ENCODE measurements at places on chromosomes 16 and 17.

GRCh38 chr17:20103454-20104446, 94.6 kb downstream of the SPECC1 start:
- no peak for DNase-seq

DNA sequence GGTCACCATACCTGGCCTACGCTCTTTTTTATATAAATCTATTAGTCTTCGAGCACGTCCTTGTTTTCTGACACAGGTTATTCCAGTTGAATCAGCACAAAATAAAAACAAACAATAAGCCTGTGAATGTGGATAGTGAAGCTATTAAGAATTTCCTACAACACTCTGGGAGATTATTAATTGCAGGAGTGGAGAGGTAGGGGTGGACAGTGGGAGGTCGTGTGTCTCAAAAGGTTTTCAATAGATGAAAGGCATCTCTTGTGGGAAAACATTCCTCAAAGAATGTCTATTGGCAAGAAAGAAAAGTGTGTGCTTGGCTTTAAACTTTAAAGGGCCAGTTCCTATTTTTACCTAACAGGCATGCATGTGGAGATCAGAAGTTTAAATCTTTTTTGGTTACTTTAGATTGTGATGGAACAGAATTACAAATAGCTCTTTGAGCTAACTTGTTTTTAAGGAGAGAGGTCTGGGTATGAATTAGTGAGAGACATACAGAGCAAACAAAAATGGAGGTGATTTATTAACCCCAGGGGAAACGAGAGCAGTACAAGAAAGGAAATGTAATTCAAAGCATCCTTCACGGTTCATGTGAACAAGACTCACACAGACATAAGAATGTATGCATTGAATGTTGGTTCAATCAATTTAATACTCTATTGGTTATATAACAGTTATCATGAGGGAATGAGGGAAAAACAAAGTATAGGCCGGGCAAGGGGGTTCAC, 9.0 kb downstream of the SMYD4 start:
- DNase-seq, result no peak

GRCh38 chr16:71357681-71358080, 842 bp upstream of the CALB2 start:
- no peak for DNase-seq

GRCh38 chr17:76435751-76436150, 17.2 kb downstream of the UBE2O start:
- DNase-seq, result no peak

- DNase-seq, result no peak
These were observed 1.2 kb downstream of the HAS3 start for GRCh38 chr16:69106491-69107315.

DNA sequence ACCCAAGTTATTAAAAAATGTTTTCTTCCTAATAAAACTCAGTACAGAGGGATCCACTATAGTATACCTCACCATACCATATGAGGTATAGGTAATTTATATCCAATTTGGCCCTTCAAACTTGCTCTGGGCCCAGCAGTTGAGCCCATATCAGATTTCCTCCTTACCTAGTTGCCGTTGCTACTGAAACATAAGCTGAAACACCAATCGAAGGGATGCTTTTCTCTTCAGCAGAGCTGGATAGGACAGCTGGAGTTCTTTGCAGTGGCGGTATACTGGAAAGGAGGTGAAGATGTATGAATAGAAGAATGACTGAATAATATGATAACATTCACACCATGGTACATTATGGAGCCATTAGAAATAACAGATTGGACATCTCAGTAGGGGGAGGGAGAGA, 42.7 kb downstream of the TNRC6C start:
- no peak for DNase-seq

- no peak for DNase-seq
These were observed 334.5 kb downstream of the SEC14L1 start for GRCh38 chr17:77475016-77475976.

- DNase-seq, result no peak
These were observed 14.6 kb upstream of the NDRG4 start for GRCh38 chr16:58485184-58485887.

GRCh38 chr16:70573451-70574121, 50.0 kb downstream of the SF3B3 start:
- no peak for DNase-seq

GRCh38 chr17:79862771-79863440, 23.7 kb upstream of the CBX4 start:
- no peak for DNase-seq

DNA sequence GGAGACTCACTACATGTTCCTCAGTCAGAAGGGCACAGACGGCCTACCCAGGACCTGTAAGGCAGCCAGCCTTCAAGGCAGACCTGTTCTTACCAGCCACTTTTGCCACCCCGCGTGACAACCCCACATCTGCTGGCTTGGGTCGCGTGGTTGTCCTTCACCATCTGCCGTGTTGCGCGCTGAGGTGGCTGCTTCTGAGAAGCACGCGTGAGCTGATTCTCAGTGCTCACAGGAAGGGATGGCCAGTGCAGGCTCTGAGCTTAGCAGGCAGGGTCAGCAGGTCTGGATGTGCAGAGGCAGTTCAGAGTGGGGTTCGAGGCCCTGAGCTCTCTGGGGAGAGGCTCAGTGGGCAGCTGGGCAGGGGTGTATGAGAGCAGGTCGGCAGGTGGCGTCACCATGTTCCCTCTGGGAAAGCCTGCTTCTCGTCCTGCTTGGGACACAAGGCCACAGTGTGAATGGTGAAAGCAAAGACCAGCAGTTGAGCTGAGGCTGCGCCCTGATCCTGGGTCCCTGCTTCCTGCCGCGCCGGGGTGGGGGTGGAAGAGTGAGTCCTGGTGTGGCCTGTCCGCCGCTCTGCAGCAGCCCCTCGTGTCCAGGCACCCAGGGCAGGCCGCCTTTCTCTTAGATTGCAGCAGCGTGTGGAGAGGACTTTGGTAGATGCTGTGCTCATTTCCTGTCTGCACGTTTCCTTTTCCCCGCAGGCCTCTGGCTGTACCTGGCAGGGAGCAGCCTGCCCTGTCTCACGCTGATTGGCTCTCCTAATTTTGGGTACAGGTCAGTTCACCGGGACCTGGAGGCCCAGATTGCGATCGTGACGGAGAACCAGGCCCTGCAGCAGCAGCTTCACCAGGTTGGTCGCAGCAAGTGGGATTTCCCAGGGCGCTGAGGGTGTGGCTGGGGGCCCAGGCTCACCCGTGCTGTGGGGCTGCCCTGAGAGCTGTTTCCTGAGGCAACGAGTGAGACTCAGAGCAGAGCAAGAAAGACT, 36.0 kb downstream of the PGS1 start:
- DNase-seq, result no peak

GRCh38 chr17:81867170-81867990, 3.8 kb downstream of the ARHGDIA start:
- no peak for DNase-seq

DNA sequence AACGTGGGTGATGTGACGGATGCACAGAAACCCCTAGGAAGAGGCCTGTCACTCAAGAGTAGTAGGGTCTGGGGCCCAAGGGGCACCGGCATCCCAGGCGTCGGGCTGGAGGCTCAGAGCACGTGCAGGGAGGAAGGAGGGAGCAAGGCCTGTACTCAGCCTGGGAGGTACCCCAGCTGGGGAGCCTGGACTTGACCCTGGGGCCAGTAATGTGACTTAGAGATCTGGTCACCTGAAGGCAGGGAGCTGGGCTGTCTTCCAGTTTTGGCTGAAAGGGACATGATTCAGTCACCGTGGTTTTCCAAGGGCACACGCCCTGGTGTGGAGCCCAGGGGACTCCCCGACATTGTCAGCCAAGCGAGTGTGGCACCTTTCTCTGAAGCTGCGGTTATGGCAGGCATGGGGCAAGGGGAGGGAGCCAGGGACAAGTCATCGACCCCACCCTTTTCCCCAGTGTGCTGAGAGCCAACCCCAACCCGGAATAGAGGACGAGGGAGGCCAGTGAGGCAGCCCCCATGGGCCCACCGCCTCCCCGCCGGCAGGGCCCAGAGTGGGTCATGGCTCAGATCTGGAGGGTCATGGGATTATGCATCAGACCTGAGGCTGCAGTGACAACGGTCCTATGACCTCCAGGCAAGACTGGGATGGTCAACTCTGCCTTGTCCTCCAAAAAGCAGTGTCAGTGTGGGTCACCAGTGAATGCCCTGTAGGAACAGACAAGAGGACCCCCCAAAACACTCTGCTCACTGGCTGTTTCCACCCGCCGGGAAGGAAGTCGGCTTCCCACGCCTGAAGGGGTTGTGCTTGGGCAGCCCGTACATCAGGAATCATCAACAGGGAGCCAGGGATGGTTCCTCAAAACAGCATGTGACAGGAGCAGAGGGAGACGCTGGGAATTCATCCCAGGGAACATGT, 41.9 kb downstream of the MEAK7 start:
- DNase-seq, result peak; percentile 24

GRCh38 chr17:48596735-48597527, 3.4 kb upstream of the HOXB5 start:
- DNase-seq, result no peak

GRCh38 chr16:57145046-57146021, 40.5 kb downstream of the PSME3IP1 start:
- no peak for DNase-seq

DNA sequence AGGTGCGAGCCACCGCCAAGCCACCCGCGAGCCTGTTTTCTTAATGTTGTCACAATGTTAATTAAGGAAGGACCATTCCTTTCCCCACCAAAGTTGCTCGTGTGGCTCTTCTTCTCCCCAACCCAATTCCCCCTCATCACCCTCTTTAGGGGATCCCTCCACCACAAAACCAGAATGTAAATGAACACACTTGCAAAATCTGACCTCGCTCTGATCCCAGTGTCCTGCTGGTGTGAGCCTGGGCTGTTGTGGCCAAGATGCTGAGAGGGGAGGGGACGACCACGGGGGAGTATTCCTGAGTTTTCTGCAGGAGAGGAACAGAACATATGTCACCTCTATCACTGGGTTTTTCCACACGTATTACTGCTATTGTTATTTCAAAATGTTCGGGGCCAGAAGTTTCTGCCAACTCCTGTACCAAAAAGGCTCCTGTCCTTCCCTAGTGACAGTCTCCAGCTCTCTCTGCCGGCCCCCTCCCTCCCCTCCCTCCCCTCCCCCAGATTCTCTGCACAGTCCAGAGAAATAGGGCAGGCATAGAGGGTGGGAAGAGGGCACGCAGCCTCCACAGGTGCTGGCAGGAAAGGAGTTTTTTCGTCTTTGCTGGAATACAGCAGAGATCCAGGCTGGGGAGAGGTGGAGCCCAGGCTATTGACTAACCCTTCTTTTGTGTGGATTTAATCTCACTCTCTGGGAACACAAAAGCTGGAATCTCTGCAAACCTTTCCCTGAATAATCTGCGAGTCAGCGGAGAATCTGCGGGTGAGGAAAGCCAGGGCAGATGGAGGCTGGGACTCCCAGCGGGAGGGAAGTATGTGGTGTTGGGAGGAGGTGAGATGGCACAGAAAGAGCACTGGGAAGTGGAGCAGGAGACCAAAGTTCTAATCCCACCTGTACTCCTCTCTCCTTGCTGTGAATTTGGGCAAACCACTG, 4.5 kb upstream of the CA4 start:
- no peak for DNase-seq

DNA sequence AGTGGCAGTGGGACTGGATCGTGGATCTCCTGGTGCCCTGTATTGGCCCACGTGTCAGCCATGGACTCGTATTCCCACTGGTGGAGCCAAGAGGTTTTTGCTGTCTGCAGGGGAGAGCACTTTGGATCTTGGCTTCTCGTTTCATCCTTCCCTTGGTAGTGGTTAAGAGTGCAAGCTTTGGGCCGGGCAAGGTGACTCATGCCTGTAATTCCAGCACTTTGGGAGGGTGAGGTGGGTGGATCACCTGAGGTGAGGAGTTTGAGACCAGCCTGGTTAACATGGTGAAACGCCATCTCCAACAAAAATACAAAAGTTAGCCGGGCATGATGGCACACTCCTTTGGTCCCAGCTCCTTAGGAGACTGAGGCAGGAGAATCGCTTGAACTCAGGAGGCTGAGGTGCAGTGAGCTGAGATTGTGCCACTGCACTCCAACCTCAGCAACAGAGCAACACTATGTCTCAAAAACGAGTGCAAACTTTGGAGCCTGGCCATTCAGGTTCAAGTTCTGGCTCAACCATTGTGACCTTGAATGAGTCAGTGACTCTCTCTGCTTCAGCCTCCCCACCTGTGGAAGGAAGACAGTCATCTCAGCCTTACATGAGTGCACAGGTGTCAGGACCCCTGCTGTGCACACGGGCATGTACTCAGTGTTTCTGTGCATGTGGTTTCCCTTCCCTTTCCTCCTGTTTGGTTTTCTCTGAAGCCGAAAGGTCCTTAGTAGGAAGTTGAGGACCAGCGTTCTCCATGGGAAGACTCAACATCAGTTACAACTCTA, 57.4 kb downstream of the PLCG2 start:
- no peak for DNase-seq

DNA sequence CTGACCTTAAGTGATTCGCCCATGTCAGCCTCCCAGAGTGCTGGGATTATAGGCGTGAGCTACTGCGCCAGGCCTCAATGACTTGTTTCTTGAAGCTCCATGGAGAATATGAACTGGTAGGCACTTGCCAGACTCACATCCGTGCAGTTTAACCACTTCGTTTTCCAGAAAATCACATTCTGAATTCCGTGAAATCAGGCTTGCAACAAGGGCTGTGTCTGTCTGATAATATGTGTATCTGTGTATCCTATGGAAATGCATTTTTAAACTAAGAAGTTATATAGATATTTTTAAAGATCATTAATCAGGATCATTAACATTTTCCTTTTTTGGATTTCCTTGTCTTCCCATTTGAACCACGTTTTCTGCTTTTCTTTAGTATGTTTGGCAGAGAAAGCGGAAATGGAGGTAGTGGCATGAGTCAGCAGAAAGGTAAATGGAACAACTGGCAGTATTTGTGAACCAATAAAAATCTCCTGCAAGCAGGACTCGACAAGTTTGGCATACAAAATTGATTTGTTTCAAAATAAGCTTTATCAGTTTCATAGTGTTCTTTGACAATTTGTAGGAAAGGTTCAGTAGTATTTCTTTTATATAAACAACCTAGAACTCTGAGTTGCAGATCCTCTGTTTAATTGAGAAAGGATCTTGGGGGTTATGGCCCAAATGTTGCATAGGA, 33.0 kb downstream of the USP10 start:
- no peak for DNase-seq

DNA sequence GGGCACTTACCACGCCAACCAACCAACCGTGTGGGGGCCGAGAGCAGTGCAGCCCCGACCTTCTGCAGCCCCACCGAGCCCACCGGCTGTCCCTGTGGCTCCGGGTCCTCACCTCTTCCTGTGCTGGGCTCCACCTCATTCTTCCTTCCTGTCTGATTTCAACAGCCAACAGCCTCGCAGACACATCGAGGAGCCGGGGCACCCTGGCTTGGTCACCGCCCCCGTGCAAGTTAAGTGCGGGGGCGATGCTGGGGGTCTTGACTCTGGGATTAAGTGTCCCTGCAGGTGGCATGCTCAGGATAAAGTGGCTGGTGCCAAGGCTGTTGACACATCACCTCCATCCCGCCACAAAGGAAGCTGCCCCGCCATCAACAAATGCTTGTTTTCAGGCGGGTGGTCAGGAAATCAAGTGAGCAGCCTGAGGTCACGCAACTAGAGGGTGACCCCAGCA, at the start of gene NLRC3:
TSS of gene NLRC3 (minus strand) at position 102 of the 451 bp plus-strand sequence. CDS start 12,367 bp downstream, outside the sequence.
- DNase-seq, result no peak
